ENCODE measurements at places on chromosomes 2 and 18. TPM values are rescaled to one million over a fixed set of nuclear protein-coding genes. Genes with fewer than 3 reads are reported as not detected.

Gene KRTCAP3
- total RNA-seq, result 7.1 TPM

Gene GPC1
- 7.3 TPM for total RNA-seq

DNA sequence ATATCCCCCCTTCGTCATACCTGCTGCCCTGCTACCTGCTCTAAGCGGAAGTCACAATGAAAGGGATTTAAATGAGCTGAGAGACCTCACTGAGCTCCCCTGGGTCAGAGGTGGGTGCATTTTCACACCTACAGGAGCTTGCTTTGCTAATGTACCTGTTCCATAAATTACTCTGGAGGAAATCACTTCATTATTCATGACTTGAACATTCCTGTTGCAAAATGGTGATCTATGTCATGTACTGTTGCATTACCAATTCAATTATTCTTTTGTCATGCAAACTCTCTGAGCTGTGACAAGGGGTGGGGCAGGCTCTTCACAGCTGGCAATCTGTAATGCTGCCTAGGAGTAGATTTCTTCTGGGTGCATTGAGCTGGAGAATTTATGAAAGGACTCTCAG, 761.3 kb downstream of the TSN start:
- H3K4me1 ChIP-seq, result no peaks in the 10 kb centered on the region
- no peaks in the 10 kb centered on the region for H3K27me3 ChIP-seq
- no peak overlapping the region for H3K4me3 ChIP-seq
- H3K36me3 ChIP-seq, result no peaks in the 10 kb centered on the region

Gene KLHL30
- not detected for total RNA-seq

- H3K27ac ChIP-seq, result no peak overlapping the region
- H3K4me1 ChIP-seq, result no peaks in the 10 kb centered on the region
- H3K36me3 ChIP-seq, result no peaks in the 10 kb centered on the region
- H3K27me3 ChIP-seq, result no peaks in the 10 kb centered on the region
- no peak overlapping the region for H3K4me3 ChIP-seq
These were observed 1554.4 kb upstream of the LRRTM1 start for GRCh38 chr2:81858998-81859397.

DNA sequence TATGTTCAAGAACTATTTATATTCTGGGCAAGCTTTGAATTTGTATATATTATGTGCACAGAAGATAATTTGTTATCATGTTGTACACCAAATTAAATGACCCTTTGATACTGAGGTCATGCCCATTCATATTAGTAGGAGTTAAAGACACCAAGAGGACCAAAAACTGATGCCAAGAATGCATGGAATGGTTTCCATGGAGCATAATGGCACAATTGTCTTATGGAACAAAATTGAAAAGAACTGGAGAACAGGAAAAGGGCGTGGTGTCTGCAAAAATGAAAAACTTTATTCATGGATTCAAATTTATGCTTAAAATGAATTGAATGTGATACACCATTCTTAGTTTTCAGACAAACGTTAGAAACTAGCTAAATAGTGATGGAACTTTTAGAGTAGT, 24.1 kb upstream of the RBMS1 start:
- DNase-seq, result no peak
- peaks cover 5% of the 10 kb centered on the region for H3K36me3 ChIP-seq
- H3K4me1 ChIP-seq, result peaks cover 26% of the 10 kb centered on the region
- no peak overlapping the region for H3K4me3 ChIP-seq

DNA sequence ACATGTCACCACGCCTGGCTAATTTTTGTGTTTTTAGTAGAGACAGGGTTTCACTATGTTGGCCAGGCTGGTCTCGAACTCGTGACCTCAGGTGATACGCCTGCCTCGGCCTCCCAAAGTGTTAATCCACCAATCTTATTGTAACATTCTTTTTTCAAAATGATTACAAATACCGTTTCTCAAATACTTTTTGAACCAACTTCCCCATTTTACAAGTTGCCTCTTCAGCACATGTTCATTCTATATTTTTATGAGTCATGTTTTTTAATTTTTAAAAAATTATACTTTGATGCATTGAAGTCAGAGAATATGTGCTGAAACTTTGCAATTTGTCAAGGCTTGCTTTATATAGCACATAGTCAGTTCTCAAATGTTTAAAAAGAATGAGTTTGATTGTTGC, 58.2 kb downstream of the QPCT start:
- DNase-seq, result no peak
- H3K36me3 ChIP-seq, result no peaks in the 10 kb centered on the region
- no peak overlapping the region for H3K27ac ChIP-seq
- peaks cover 21% of the 10 kb centered on the region for H3K27me3 ChIP-seq
- H3K4me1 ChIP-seq, result no peaks in the 10 kb centered on the region
- H3K4me3 ChIP-seq, result no peak overlapping the region

DNA sequence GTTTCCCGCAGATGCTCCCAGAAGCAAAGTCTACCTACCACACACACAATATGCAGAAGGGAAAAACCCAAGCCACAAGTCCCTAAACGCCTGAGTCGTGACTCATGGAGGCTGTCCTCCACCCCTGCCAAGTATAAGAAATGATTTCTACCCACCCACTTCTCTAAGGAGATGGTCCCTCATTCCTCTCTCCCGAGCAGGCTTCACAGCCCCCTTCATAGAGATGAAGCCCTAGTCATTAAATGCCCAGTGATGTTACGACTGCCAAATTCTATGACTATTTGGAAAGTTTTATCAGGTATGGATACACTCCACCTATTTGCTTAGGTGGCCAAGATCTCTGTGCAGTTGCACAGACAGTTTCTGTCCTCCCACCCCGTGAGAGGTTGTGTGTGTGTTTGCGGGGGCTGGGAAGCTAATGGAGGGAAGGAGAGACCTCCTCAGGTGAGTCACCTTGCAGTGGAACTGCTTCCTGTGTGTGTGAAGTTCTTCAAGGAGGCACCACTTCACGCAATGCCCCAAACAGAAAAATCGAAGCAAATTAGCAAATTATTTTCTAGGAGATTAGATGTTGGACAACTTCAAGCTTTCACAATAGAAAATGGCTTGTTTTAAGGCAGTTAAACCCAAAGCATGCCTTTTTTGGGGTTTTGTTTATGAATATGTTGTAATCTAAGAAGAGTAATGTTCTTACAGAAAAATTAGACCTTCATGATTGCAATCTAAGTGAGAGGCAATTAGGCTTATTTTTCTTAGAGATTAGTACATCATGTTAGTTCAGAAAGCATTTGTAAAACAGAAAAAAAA, 175.2 kb downstream of the TGIF1 start:
- no peaks in the 10 kb centered on the region for H3K27me3 ChIP-seq
- peaks cover 29% of the 10 kb centered on the region for H3K4me1 ChIP-seq
- H3K4me3 ChIP-seq, result peak overlapping the region; percentile 11
- peak overlapping the region; percentile 67 for H3K27ac ChIP-seq

Gene CENPA
- total RNA-seq, result 53.0 TPM

GRCh38 chr2:226671141-226671676, 128.4 kb downstream of the IRS1 start:
- H3K27me3 ChIP-seq, result peaks cover 29% of the 10 kb centered on the region
- no peak for DNase-seq
- no peak overlapping the region for H3K27ac ChIP-seq
- no peak overlapping the region for H3K4me3 ChIP-seq
- H3K36me3 ChIP-seq, result no peaks in the 10 kb centered on the region
